ENCODE measurements at places on chromosomes 5 and 9.

DNA sequence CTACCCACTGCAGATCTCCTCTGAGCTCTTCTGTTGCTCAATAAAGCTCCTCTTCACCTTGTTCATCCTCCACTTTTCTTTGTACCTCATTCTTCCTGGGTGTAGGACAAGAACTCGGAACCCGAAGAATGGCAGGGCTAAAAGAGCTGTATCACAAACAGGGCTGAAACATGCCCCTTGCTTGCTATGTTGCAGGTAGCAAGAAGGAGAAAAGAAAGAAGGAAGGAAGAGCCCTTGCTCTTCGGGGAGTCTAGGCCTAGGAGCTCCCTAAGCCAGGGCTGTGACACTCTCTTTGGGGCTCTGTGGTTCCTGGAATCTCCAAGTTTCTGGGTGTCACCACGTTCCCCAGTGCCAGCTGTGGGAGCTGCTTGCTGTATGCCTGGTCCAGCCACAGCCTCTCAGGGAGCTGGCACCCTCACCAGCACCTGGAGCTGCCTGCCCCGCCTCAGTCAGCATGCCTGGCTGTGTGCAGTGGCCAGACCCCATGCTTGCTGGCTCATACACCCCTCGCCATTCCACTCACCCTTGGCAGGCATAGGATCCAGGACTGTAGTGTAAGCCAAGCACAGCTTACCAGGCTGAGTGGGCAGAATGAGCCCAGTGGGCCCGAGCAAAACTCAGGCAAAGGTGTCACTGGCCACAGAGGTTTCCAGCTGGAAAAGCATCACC is 274.8 kb upstream of the ADRA1B start:
- no peak for DNase-seq

GRCh38 chr5:109589239-109589638 is 100.5 kb upstream of the MAN2A1 start:
- no peak for DNase-seq

- no peak for DNase-seq
Measured at GRCh38 chr9:6567140-6567591, 78.4 kb downstream of the GLDC start.

- DNase-seq = no peak
Measured at GRCh38 chr9:642014-642413, 199.5 kb upstream of the DMRT1 start.

GRCh38 chr5:171705036-171705435 is 80.6 kb upstream of the SMIM23 start:
- DNase-seq = no peak

DNA sequence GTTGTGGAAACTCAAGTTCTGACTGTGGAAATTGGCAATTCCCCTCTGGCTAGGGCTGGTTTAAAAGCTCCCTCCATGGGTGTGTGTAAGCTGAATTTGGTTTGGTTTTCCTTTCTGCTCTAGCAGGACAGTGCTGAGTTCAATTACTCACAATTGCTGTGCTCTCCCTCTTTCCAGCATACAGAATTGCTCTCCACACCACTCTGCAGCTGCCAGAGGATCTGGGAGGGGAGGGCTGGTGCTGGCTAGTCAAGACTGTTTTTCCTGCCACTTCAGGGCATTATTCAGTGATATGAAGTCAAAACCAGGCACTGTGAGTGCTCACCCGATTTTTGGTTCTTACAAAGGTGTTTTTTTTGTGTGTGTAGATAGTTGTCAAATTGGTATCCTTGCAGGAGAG is 336.9 kb upstream of the SLC24A2 start:
- no peak for DNase-seq

- DNase-seq = no peak
Measured at GRCh38 chr5:2755076-2755680, 3.7 kb upstream of the IRX2 start.

DNA sequence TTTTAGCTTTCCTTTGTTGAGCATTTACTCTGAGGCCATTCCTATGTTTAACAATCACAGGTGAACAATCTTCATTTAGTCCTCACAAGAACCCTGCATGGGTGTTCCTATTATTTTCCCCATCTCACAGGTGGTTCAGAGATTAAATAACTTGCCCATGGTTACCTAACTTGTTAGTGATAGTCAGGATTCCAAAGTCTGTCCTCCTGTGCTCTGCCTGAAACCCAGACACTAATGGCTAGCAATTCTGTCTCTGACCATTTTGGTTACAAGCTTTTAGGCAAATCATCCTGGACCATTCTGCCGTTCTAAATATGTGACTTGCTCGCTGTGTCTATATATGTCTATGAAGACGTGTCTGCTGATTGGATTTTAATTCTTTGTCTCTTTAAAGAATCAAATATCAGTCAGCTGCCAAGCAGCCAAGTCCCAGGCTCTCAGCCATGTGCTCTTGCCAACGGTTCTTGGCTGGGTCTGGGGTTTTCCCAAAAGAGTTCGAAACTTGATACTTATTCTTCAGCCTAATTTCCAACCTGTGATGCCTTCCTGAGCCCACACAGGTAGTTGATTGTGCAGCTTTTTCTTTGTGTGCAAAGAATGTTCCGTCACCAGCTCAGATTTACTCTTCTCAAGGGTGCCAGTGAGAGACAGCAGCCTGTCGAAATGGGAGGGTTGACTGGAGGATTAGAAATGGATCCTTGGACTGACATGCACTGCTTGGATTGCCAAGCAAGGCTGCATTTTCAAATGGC is 121.7 kb downstream of the NREP start:
- no peak for DNase-seq

DNA sequence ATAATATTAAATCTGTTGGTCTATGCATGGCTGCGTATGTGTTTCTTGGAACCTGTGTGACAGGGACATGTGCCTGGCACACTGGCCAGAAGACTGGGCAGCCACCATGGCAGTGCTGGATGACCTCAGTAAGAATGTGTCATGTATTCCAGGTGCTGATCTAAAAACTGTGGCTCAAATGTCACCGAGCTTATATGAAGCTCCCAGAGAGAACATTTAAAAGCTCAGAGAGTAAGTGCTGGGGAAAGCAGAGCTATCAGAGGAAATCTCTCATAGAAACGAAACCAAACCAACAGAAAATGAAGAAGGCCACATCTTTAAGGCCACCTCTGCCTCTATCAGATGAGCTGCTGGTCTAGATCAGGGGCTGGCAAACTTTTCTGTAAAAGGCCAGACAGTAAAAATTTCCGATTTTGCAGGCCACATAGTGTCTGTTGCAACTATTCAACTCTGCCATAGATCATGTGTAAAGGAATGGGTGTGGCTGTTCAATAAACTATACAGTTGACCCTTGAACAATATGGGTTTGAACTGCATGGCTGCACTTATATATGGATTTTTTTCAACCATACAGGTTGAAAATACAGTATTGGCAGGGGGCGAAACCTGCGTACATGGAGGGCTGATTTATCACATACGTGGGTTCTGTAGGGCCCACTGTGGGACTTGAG is 31.8 kb downstream of the TSTD2 start:
- no peak for DNase-seq

DNA sequence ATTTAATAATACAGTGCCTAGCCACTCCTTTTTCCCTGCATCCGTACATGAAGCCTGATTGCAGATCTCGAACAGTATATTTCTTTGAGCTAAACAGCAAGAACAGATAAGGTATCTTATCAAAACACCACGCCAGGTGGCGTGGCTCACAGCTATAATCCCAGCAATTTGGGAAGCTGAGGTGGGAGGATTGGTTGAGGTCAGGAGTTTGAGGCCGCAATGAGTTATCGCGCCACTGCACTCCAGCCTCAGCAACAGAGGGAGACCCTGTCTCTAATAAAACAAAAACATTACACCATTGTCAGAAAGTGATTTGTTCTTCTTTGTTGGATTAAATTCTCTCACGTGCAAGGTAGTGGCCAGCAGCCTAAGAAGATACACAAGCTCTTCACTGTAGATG is 291.2 kb upstream of the DMRT1 start:
- DNase-seq = no peak

GRCh38 chr9:38178237-38178636 is 109.2 kb upstream of the SHB start:
- no peak for DNase-seq

- no peak for DNase-seq
Measured at GRCh38 chr9:119283078-119283794, 86.0 kb downstream of the BRINP1 start.

GRCh38 chr5:31106278-31106677 is 87.2 kb upstream of the CDH6 start:
- DNase-seq = no peak

DNA sequence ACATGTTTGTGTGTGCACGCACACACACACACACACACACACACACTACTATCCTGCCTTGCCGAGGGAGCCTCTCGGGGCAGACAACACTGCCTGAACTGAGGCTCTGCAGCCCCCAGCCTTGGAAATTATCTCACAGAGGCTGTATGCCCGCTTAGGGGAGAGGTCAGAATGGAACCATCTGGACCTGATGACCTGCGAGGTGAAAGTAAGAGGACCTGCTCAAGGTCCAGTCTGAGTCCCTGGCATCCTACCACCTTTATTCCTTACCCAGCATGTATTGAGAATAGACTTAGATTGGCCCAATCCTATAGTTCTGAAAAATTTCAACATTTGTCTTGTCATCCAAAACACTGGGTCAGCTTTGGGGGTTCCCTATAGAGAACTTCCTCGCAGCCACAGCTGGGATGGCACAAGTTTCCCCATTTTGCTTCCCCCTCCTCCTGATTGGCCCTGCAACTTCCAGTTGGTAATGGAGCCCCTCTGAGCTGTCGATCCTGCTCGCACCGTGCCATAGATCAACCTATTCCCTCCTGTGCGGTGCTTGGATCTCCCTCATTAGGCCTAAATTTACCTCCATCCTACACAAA is 10.2 kb downstream of the MVB12B start:
- DNase-seq = no peak

- no peak for DNase-seq
Measured at GRCh38 chr9:131980267-131981016, 99.2 kb downstream of the MED27 start.

DNA sequence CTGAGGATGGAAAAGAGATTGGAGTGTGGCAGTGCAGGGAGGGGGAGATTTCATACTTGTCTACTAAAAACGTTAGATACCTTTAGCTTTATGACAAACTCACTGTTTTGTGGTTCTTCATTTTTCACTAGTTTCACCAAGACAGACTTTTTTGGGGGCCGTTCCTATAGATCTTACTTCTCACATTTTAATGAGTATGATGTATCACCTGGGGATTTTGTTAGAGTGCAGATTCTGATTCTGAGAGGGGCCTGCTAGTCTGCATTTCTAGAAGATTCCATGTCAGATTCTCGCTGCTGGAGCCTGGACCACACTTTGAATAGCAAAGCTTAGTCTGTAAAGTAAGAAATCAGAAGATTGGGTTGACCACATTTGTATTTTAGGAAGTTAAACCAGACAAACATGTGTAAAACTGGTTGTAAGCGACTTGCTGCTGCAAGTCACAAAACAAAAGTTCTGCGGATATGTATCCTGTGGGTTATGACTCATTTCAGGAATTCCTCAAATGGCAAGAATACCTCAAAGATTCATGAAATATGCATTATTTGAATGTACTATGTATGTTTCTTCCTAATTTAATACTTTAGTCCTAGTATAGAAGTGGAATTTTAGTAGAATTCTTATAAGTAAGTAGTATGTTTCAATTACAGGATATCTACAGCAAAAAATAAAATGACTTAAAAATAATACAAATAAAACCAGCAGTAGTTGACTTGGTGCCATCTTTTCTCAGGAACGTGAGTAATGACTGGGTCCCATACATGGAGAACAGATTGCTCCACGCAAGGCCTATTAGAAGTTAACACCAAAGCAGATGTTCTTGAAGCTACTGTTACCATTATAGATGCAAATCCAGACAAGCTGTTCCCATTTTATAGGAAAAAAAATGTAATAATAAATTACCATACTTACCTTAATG is 27.8 kb downstream of the NFIL3 start:
- DNase-seq = no peak

GRCh38 chr5:6995115-6995514 is 281.9 kb downstream of the TENT4A start:
- DNase-seq = no peak
